ENCODE measurements at places on chromosomes 3 and 15.
A peak's percentile ranks its signal among the peaks of the same experiment; 100 is the strongest.

DNA sequence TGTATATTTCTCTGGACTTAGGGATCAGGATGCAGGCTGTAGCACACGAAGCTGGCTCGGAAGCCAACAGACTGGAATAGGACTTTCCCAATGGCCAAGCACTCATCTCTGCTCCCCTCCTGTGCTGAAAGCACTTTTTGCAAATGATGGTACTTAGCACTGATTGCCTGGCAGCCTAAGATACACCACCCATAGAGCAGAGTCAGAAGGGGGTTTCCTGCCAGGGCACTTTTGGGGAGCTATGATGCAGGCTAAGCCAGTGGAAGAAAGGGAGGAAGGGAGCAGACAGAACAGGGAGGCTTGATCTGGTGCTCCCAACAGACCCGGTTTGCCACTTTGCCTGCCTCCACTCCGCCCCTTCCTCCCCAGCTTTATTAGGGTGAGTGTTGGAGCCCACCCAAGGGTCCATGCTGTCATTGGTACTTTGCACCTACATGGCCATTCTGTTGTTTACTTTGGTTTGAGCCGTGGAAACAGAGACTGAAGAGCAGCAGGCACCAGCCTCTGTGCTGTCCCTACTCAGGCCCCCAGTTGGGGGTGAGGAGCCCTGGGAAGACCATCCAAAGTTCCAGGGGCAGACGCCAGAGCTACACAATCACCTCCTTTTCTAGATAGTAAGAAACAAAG is 15.9 kb downstream of the BSN start:
- DNase-seq: no peak

DNA sequence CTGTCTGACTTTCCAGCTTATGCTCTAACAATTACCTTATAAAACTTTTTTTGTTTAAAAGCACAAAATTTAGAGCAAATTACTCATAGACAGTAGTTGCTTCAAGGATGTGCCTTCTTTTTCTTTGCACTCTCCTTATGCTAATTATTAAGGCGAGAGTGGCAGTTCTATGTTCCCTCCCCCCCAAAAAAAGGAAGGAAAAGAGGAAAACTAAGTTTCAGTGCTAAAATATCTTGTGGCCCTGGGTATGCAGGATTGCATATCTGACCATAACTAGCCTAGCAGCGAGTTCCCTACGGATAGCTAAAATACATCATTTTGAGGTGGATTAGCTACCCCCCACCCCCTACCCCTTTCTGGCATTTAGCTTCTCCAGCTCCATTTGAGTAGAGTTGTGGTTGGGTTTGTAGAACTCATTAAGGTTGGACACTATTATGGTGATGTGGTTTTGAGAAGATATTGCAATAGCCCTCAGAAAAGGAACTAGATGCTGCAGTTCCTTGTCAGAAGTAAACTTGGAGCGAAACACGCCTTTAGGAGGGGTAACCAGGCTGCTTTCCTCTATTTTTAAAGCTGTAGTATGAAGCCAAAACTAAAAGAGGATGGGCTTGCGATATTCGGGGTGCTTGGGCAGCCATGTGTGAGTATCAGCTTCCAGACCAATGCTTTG is 174.6 kb downstream of the AKAP13 start:
- no peak for DNase-seq

- peak; percentile 87 for DNase-seq
These were observed 303.9 kb upstream of the RASGRP1 start for GRCh38 chr15:38868326-38869114.

GRCh38 chr3:69081583-69082262 is 1.6 kb upstream of the UBA3 start:
- DNase-seq: no peak

GRCh38 chr3:26845194-26845593 is 222.6 kb downstream of the LRRC3B start:
- no peak for DNase-seq

DNA sequence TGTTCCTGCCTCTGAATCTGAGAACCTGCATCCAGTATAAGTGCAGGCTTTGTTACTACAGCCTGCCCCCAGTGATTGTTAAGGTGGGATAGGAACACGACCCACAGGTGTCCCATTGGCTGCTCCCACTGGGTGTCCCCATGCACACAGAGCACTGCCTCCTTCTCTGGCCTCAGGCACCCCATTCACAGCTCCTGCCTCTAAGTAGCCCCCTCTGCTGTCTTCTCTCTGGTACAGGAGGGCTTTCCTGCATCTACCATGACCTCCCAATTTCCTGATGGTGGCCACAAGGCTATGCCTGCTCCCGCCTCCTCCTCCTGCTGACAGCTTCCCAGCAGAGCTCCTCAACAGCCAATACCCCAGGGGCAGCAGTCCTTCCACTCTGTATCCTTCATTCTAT is 238.6 kb upstream of the TMC3 start:
- DNase-seq: no peak

- DNase-seq: no peak
These were observed 412.3 kb downstream of the FOXP1 start for GRCh38 chr3:71171247-71171646.

DNA sequence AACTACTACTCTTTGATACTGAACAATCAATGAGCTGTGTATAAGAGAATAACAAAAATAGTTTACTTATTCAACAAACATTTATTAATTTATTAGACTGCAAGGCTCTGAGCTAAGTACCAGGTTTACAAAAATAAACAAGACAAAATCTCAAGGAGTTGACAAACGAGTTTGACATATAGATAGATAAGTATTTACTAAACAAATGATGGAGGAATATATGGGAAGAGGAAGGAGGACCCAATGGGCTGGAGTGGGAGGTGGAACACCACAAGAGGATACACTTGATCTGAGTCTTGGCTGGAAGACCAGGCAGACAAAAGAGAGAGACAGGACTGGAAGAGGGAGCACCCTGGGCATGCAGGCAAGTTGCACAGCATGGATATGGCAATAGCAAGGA is 47.5 kb upstream of the FSIP1 start:
- DNase-seq: no peak

DNA sequence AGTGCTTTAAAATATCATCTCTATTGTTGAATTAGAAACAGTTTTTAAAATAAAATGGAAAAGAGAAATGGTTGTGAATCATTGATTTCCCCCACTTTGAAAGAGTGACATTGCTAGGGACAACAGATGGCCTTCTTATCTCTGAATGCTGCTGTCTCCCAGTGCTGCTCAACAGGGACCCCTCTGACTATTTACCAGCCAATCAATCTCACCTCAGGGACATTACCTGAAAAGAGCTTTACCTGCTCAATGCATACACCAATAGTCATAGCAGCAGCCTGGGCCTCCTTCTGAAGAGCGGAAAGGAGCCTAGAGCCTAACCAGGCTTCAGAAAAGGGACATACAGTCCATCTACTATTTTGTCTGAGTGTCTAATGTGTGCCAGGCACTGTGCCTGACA is 162.8 kb downstream of the CGGBP1 start:
- DNase-seq: no peak

- no peak for DNase-seq
These were observed 85.8 kb downstream of the MB21D2 start for GRCh38 chr3:192831801-192832347.

GRCh38 chr3:127078626-127079025 is 95.7 kb downstream of the PLXNA1 start:
- DNase-seq: no peak

DNA sequence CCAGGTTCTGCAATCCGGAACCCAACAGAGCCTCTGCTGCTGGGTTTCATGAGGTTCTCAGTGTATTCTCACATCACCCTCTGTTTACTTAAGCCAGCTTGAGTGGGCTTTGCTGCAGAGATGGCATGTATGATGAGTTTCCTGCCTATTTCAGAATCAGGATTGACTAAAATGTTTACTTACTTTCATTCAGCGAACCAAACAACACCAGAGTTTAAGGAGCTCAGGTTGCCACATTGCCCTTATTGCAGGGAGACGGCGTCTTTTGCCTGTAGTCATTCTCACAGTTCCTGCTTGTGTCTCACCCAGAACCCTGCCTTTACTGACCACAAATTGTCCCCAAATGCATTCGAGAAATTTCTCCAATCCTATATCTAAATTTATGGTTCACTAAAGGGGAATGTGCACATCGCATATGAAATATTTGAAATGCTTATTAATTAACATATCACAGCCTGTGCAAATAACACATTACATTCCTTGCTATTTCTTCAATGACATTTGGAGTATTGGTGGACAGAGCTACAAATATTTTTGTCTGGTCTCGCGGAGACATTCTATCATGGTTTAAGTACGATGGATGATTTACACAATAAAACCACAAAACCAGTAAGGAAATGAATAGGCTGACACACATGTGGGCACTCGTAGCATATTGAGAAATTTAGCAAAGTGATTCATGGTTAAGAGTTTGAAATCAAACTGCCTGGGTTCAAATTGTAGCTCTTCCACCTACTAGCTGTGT is 377.2 kb upstream of the CFAP20DC start:
- no peak for DNase-seq

GRCh38 chr3:123877466-123877865 is 6.7 kb downstream of the MYLK start:
- no peak for DNase-seq

DNA sequence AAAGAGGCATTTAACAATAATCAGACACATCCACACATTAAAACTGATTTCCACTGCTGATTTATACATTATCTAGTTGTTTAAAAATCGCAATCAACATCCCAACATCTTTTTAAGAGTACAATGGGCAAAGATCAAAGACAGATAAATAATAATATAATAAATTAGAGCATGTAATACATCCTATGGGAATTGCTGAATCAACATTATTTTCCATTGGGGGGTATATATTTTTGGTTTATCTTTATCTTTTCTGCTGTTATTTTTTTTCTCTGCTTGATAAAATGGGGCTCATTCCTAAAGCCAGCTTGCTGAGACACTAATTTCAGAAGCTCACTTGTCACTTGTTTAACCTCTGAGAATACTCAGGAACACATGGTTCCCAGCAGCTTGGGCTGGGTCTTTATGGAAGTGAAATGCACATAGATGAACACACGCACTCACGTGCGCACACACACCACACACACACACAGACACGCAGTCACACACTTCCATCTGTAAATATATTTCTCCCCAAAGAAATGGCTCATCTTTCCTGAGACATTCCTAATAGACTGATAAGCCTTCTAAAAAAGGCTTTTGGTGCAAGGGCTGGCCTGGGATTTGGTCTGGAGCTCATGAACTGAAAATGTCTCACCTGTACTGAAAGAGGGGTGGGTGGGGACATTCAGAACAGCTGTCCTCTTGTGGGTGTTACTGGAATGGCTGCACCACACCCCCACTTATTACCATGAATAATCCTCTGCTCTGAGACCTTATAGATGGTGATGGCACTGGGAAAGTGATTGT is 3.5 kb upstream of the PPIB start:
- DNase-seq: no peak

- DNase-seq: no peak
These were observed 3.7 kb downstream of the MEIS2 start for GRCh38 chr15:37096558-37097143.

DNA sequence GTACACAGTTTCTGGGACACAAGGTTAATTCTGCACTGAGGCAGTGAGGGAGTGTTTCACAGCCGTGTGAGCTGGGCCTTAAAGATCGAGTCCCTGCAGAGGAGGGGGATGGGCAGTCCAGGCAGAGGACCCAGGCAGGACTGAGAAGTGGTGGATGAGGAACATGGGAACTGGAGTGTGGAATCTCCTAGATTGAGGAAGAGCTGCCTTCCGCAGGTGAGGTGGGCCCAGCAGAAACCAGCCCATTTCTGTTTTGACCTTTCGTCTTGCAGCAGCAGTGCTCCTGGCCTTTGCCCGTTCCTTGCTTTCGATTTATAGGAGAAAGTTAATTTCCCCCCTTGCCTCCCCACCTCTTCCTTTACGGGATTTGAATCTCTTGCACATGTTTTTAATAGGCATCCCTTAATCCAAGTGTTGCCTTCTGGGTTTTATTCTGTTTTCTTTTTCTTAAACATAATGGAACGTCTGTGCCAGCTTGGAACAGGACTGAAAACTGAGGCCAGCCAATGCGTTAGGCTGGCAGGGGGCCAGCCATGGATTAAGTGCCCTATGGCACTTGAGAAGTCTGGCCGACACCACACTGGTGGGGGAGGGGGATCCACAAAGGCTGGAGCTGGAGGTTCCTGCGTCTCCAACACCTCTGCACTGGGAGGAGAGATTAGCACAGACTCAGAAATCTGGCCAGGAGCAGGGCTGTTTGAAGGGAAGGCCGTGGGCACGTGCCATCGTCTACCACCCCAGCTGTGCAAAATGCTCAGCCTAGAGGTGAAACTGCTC is 78.1 kb downstream of the AAGAB start:
- no peak for DNase-seq

GRCh38 chr3:149621218-149622005 is 36.4 kb downstream of the WWTR1 start:
- no peak for DNase-seq

DNA sequence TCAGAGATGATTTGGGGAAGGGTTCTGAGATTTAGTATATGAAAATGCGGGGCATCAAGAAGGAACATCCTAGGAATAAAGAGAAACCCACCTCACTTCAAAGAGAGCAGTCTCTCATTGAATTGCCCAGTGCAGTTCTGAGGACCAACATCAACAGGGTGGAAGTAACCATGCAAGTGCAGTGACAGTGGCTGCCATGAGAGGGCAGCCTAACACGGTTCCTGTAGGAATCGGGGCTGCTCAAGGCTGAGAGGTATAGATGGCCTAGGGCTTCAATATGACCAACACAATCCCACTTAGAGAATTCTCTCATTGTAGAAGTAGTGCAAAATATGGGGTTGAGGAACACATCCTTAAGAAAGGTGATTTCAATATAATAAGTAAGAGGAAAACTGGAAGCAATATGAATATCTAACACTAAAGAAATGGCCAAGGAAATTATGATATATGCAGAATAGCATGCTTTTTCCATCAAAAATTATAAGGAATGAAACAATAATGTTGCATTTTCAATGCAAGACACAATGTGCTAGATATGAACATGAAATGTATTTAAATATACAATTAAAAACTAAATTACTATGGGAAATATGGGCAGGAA is 51.1 kb upstream of the ARRDC4 start:
- peak; percentile 39 for DNase-seq

Measured in Panc1 (cell line).